NCI-H1105 (cell line): ENCODE measurements at places on chromosomes 4 and X.

DNA sequence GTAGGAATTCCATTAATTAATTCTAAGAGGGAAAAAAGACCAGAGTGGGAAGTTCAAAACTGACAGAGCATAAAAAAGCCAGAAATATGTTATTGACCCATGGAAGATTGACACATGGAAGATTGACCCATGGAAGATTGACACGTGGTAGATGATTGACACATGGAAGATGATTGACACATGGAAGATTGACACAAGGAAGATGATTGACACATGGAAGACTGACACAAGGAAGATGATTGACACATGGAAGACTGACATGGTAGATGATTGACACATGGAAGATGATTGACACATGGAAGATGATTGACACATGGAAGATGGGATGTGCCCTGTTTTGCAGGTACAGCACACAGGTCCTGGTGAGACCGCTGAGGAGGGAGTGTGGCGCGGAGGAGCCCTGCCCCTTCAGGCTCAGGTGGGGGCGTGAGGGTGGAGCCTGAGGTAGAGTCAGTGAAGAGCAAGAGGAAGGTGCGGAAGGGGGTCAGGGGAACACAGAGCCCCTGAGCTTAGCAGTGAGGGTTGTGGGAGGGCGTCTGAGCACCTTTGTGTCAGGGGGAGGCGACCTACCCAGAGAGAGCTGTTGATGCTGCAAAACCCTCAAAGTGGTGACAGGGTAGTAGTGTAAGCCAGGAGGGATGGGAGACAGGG lies 15.8 kb upstream of the PDE6B start:
- no peak for DNase-seq

GRCh38 chr4:183830438-183830985 lies 74.6 kb upstream of the STOX2 start:
- DNase-seq: no peak

- no peak for DNase-seq
Observed at GRCh38 chrX:19127649-19128168, 5.4 kb upstream of the ADGRG2 start.

DNA sequence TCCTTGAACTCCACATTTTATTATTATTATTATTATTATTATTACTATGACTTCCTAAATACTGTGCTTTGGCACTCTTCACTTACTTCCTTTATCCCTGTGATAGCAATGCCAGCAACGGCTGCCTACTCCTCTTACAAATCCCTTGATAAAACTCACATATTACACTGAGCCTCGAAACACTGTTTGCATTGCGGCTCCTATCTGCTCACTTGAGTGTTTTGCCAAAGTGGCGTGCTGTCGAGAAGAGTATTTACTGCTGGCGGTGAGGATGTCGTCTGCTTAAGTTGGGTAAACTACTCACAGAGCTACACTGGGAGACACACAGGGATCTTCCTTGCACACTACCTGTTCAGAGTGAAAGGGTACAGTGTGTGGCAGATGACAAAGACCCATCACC lies 143.4 kb upstream of the VCX3A start:
- DNase-seq: peak; percentile 22

DNA sequence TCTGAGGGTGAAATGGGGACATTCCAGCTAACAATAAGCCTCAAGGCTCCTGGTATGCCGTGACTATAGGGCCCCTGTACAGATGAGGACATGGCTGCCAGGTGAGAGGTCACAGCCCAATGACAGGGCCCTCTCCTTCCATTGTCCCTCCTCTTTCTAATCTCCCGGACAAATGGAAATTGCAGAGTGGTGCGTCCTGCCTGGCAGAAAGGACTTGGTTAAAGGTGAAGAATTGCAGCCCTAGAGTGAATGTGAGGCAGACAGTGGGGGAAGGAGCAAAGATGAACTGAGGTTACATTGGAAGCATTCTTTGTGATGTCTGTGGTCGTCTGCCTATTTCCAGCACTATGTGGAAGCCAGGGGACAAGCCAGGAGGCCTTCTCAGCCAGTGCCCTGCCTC lies 6.7 kb upstream of the UCP1 start:
- no peak for DNase-seq
